Breast epithelium (tissue), 4 donors: ENCODE measurements at places on chromosomes 7 and 10. TPM values are rescaled to one million over a fixed set of nuclear protein-coding genes. Genes with fewer than 3 reads are reported as not detected.

DNA sequence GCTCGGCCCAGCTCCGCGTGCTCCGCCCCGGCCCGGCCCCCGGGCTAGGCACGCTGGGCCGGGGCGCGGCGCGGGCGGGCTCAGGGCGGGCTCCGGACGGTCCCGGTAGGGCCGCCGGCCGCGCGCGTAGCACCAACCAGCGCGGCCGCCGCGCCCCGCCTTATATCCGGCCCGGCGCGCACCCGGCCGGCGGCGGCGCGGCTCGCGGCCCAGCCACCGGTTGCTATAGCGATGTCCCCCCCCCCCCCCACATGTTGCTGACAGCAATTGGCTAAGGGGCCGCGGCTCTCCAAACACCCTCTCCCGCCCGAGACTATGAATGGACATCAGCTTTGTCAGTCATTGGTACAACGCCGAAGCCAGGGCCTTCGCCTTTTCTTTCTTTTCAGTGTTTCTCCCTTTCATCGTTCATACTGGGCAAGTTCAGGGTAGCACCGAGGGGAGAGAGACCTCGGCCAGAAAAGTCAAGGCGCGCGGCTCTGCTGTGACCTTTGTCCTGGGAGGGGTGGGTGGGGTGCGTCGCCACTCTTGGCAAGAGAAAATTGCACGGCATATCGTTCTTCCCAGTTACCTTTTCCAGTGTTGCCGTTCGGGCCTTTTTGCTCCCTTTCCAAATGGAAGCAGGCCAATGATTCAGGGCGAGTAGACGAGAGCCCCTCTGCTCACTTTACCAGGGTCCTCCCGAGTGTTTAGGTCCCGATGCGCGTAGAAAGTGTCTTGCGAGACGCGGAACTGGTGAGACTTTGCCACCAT is 354.2 kb downstream of the DNAJB6 start:
- no peak for DNase-seq

GRCh38 chr7:4154882-4155535 is 527.1 kb upstream of the FOXK1 start:
- no peak for DNase-seq

GRCh38 chr10:97898429-97898828 is 48.8 kb downstream of the GOLGA7B start:
- no peak for DNase-seq

DNA sequence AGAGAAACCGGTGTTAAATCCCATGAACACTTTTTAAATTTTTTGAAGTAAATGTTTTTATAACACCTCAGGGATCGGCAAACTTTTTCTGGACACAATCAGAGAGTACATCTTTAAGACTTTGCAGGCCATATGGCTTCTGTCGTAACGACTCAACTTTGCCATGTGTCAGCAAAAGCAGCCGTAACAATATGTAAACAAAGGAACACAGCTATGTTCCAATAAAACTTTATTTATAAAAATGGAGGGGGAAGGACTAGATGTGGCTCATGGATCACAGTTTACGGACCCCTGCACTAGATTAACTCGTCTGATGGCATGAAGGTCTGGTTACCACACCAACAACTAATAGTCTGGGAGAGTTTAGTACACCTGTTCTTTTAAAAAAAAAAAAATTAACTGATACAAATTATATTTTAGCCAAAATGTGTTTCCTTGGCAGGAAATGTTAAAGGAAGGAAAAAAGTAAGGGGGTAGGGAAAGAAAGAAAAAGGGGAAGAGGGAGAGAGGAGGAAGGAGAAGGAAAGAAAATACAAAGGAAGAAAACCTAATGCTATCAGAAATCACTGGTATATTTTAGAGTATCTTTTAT is 50.2 kb downstream of the ABI1 start:
- no peak for DNase-seq

CTAGE8 gene
- 2.9 TPM for total RNA-seq

- no peak for DNase-seq
Measured at GRCh38 chr7:128135515-128136214, 104.4 kb upstream of the LRRC4 start.

DNA sequence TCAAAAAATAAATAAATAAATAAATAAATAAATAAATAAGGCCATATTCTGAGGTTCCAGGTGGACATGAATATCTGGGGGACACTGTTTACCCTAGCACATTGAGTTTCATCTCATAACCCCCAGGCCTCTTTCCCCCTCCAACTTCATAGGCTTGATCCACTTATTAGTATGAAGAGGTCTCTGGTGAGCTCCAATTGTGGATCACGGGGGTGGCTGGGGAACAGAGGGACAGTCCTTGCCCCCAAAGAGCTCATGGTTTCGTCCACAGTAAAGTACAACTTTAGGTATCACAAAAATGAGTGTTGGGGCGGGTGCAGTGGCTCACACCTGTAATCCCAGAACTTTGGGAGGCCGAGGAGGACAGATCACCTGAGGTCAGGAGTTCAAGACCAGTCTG is 93.4 kb upstream of the TNRC18 start:
- DNase-seq = no peak

DNA sequence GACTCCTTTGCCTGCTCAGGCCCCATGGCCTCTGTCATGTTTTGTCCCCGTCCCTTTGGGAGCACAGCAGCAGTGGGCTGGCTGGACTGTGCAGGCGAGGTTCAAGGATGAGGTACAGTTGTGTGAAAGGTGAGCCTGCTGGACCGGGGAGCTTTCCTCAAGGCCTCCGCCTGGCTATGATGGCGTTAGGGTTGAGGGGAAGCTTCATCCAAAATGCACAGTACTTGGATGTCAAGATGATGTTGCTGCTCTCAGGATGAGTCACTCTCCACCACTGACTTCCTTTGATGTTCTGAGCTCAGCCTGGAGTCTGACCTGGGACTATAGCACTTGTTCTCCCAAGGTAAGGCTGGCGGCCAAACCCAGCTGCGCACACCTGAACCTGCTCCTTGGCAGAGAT is 152.7 kb upstream of the SHH start:
- DNase-seq = peak; percentile 42

GRCh38 chr10:88234297-88234696 is 348.8 kb downstream of the RNLS start:
- DNase-seq = no peak

GRCh38 chr10:68096913-68097516 is 12.3 kb upstream of the MYPN start:
- DNase-seq = no peak

SLC26A4 gene
- 0.48 TPM for total RNA-seq
